ENCODE measurements at places on chromosomes 6 and 20.

DNA sequence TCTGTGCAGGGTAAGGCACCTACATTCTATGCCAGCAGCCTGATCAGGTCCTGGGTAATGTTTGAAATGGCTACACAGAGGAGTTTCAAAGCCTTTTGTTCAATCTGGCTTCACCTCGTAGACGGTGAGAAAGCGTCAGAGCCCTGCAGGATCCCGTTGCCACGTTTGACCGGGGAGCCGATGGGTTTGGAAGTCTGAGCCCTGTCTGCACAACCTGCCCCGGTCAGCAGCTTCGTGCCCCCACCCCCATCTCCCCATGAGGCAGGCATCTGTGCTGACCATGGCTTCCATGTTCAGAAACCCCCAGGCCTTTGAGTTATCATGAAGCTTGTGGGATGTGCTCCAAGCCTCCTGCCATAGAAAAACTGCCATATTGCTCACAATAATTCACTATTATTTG, 63.9 kb downstream of the PTPN1 start:
- DNase-seq = no peak

GRCh38 chr20:2797136-2797983, 3.1 kb downstream of the CPXM1 start:
- DNase-seq = no peak

- no peak for DNase-seq
Measured at GRCh38 chr20:14518648-14519047, 181.2 kb upstream of the FLRT3 start.

DNA sequence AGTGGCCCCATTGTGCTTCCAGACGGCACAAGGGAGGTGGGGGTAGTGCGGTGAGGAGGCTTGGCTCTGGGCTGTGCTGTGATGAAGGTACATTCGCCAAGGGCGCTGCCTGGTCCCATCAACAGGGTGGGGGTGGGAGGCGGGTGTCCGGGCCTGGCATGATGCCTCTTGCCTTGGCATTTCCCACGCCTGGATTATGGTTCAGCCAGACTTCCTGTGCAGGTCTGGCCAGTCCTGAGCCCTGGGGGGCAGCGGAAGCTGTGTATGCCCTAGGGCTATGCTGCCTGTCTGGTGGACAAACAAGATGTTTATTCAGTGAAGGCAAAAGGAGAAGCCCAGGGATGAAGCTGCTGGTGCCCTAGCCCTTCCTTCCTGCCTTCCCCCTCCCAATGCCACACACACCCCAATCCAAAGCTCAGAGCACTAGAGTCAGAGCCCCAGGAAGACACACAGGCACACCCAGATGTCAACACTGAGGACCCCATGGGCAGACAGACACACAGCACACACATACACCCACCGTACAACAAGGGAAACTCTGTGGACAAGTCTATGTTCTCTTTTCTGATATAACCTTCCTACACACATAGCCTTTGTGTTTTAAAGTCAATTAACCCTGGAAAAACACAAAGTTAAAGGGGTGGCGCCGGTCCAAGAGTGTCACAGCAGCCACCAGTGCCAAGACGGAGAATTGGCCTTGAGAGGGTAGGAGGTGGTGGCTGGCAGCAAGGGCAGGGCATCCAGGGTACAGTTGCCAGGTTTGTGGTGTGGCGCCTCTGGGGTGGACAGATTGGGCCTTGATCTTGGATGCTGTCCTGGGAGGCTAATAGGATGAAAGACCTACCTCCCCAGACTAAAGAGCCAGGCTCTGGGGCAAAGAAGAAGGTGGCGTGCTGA, 54.7 kb upstream of the SAYSD1 start:
- no peak for DNase-seq

GRCh38 chr20:4674672-4675071, 47.0 kb upstream of the PRND start:
- no peak for DNase-seq

- DNase-seq = no peak
Measured at GRCh38 chr6:100322886-100323285, 141.8 kb downstream of the SIM1 start.

- no peak for DNase-seq
Measured at GRCh38 chr20:57389695-57390603, 1.2 kb upstream of the RBM38 start.

DNA sequence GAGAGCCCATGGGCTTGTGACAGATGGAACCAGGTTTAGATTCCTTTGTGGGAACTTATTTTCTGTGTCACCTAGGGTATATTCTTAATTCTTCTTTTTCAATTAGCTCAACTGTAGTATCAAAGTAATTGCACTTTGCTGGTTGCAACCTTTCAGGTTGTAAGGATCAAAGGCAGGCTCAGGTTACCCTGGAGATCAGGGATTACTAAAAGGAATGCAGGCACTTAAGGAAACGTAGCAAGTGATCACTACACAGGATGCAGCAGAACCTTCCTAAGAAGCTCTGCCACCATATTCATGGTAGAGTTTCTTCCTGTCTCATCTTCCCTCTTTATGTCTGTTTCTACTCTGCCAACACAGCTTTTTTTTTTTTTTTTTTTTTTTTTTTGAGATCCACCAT, 133.2 kb upstream of the JAG1 start:
- DNase-seq = no peak

DNA sequence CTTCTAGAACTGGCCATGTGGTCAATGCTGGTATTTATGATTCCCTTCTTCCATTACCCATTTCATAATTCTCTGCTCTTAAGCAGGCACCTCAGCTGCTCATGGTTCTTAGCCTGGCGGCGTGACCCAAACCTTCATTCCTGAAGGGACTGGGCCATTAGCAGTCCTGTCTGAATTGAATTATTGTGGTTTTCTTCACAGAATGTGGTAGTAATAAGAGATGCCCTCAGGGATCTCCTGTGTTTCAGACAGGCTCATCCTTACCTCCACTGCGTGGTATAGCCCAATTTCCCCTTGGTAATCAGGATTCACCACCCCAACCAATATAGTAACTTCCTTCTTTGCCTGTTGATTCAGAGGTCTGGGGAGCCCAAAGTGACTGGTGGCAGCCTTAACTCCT, 37.6 kb downstream of the PKIB start:
- no peak for DNase-seq

GRCh38 chr6:142851601-142852000, 93.4 kb downstream of the HIVEP2 start:
- DNase-seq = no peak

DNA sequence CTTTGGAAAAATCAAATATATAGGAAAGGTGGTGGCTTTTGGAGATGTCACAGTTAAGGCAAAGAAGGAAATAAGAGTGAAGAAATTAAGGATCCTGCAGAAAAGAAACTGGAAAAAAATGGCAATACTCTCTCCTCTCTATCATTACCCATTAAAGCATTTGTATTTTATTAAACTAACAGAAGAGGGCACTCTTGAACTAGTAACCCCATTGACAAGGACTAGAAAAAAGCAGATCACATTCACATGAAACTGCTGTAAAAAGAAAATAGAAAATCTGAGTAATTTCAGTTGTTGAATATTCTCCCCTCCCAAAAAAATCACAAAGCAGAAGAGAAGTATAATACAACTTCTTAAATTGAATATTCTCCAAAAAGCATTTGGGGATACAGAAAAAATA, 104.1 kb upstream of the SLC35B3 start:
- no peak for DNase-seq

DNA sequence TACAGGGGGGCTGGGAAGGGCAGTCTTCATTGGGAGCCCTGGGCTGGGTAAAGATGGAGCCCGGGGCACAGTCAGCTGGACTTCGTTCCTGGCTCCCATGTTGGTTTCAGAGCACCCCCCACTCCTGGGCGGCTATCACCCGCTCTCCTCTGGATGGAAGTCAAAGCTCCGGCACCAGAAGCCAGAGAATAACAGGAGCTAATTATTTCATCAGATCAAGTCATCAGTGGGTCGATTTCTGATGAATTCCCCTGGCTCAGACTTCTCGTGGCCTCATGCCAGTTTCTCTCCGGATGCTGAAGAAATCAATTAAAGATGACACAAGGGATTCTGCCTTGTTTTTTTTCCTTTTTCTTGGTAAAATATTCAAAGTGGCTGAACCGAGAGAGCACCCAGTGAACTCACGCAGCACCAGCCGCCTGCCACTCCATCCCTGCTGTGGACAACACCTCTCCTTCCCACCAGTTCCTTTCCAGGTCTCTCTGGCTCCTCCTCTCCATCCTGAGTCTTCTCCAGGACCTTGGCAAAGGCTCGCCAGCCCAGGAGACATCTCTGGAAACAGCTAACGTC, 22.5 kb downstream of the SULF2 start:
- no peak for DNase-seq

GRCh38 chr6:7547315-7547714, 5.8 kb downstream of the DSP start:
- DNase-seq = no peak

DNA sequence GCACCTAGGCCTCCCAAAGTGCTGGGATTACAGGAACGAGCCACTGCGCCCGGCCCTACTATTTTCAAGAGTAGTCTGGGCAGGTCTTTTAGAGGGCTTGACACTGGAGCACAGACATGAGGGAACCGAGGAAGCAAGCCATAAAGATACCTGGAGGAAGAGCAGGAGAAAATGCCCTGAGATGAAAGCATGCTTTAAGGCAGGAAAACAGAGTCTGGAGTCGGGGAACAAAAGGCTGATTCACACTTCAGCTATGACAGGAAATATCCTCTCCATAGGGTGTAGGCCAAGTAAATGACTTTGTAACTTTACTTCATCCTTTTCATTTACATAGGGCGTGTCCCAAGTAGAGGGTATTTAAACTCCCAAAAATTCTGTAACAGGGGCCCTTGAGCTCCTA, 4.3 kb upstream of the SERINC3 start:
- DNase-seq = no peak

DNA sequence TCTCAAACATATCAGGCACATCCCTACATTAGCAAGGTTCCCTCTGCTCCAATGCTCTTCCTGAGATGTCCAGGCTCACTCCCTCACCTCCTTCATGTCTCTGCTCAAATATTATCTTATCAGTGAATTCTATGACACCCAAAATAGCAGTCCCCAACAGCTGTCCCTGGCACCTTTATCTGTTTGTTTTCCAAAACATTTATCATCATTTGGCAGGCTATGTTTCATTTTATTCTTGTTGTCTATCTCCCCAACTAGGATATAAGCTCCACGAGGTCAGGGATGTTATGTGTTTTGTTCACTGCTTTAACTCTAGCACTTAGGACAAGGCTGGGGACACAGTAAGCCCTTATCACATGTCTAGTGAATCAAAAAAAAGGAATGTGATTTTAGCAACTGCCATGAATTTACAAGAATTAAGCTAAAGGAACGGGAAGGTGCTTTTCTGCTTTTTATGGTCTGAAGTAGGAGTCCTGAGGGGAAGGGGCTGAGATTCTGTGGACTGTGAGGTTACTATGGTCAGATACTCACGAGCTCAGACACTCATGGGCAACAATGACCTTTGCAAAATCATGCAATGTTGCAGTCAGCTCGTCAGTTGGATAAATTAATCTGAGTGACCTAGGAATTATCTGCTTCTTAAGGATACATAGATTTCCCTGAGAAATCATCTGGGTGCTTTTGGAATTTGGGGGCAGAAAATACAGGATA, 1.9 kb upstream of the IL22RA2 start:
- DNase-seq = no peak

DNA sequence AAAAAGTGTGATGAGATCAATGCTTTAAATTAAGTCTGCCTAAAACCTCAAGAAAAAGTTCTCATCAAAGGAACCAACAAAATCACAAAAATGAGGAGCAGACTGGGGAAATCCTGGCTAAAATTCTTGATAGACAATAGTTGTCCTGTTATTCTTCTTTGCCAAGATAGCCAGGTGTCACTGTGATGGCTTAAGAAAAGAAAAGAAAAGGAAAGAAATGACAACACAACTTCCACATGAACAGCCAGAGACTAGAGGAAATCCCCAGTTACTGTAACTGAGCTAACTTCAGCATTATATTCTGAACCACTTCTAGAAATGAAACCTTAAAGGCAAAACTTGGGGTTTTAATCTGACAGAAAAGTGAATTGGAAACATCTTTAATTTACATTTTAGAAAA, 129.6 kb downstream of the CD24 start:
- no peak for DNase-seq

DNA sequence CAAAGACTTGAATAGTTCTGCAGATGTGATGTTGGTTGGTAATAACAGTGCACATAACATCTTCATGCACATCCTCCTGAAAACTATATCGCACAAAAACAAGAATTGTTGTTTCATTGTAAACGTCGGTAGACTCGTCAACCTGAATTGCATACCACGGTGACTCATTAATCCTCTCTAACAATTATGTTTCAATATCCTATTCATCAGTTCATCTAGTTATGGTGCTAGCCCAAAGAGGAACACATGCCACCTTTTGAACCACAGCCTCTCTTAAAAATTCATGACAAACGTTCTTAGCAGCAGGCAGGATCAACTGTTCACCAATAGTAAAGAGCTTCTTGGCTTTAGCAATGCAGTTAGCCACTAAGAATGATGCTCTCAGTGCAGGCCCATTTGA, 25.0 kb downstream of the CRYBG1 start:
- DNase-seq = no peak

DNA sequence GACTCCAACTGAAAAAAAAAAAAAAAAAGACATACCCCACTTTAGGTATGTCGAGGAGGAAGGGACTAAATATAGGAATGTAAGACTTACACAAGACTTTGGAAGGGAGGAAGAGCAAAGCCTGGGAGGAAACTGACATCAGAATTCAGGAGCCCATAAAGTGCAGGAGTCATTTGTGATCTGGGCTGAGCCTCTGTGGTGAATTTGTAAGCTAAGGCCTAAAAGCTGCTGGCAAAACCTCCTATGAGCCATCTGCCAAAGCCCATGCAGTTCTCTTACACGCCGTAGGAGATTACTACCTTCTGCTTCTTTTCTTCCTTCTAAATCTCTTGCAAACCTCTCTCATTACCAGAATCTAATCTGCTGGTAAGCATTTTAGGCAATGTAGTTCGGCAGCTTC, 52.0 kb upstream of the THEMIS start:
- no peak for DNase-seq

GRCh38 chr6:144739873-144740272, 454.7 kb downstream of the UTRN start:
- no peak for DNase-seq

Data from right hindlimb (tissue), 1 donor.